HFF-Myc (cell line): ENCODE measurements at places on chromosomes 4 and X.

DNA sequence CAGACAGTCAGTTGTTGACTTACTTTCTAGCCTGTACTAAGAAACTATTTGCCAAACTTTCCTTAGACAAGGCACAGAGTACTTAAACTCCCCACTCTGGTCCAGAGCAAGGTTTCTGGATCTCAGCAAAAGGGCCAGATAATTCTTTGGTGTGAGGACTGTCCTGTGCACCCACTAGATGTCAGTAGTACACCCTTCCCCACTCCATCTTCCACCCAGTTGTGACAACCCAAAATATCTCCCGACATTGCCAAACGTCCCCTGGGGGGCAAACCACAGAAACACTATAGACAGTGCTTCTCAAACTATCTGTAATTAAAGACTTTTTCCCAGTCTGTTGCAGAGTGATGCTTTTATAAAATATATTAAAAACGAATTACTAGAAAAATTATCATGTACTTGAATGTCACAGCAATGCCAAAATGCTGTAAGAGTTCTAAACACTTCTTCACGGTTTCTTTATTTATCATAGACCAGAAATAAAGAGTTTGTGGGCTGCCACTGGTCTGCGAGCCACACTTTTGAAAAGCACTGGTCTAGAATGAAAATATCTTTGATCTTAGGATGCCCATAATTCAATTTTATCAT lies 203.5 kb downstream of the PRDM5 start:
- no peak for DNase-seq

DNA sequence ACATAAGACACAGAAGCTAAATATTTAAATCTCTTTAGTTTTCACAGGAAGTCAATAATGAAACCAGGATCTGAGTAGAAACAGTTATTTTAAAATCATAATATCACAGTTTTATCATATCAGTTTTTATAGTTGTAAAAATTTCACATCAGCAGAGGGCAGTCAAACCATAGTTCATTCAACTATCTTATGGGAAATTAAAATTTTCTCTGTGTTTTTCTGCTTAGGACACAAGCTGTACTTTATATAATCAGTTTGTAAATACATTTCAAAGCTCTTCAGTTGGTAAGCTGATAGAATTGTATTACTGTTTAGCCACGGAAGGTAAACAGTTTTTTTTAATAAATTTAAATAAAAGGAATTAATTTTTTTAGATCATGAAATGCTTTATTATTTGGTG lies 204.8 kb upstream of the NUDT6 start:
- DNase-seq, result no peak

DNA sequence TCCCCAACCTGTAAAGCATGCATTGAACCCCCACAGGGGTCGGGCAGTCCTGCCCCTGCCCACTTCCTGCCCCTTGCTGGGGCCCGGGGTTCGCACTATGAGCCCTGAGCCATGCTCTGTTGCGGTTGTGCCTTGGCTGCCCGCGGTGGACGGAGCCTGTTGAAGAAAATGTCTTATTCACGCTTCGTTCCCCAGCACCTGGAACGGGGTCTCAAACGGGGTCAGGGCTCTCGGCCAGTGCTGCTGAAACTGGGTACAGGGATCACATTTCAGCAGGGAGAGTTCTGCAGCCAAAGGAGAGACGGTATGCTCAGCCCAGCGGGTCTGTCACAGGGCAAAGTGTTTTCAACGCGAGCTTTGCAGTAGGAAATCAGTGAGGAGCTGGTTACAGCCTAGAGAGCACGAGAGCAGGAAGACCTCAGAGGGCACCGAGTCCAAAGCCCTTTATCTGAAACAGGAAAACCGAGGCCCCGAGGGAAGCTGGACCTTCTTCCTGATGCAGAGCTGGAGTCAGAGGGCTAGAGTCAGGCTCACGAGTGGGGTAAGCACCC lies 46.3 kb upstream of the AFAP1 start:
- no peak for DNase-seq

GRCh38 chrX:71118032-71118984 lies at the start of gene MED12:
Gene MED12 (plus strand): TSS chrX:71118596. CDS start chrX:71118755, 159 bp downstream.
- peak; percentile 35 for DNase-seq

DNA sequence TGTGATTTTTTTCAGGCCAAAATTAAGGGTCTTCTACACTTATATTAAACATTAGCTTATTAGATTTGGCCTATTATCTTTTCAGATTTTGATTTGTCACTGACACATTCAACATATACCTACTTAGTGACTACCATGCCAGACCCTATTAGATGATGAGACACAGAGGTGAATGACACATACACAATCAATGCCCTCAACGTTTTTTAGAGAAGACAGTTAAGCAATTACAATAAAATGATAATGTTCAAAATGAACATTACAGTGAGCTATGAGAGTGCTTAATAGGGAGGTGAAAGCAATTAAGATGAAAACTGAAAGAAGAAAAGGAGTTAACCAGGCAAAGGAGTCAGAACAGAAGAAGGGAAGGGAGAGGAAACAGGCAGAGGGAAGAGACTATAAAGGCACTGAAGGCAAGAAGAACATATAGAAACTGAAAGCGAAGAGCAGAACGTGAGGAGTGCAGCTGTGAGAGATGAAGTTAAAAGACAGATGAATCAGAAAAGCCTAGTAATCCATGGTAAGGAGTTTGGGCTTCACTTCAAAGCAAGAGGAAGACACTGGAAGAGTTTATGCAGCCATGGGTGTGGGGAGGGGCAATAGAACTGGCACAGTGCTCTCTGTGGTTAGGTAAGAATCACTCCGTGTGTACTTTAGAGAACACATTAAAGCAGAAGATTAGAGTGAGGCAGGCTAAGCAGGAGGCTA lies 119.0 kb downstream of the REELD1 start:
- peak; percentile 41 for DNase-seq

DNA sequence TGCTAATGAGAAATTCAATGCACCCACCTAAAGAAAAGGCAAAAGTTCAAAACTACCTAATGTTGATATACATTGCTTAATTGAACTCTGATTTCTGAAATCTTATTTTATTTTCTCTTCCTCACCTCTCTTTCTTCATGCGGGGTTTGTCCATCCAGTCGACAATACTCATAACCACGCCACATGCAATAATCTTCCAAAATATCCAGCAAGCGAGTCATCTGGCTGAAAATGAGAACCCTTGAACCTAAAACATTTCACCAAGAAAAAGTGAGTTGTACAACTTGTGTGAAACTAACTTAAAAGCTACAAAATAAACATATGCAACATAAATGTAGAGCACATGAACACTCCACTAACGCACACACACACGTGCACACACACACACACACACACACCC lies 26.7 kb downstream of the SMARCA1 start:
- DNase-seq, result no peak

DNA sequence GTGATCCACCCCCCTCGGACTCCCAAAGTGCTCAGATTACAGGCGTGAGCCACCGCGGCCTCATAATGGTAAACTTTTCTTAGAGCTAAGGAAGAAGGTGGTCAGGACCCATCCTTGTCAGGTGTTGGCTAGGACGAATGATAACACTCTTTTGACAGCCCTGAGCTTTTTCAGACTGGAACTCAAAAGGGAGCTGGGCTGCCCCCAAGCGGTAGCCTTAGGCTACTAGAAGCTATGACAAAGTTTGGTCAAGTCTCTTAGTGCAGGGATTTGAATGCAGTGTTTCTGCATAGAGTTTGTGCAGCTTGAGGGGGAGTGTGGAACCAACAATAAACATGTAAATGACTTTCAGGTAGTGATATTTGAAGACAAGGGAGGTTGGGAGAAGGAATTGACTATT lies 11.8 kb upstream of the HSD17B10 start:
- no peak for DNase-seq

DNA sequence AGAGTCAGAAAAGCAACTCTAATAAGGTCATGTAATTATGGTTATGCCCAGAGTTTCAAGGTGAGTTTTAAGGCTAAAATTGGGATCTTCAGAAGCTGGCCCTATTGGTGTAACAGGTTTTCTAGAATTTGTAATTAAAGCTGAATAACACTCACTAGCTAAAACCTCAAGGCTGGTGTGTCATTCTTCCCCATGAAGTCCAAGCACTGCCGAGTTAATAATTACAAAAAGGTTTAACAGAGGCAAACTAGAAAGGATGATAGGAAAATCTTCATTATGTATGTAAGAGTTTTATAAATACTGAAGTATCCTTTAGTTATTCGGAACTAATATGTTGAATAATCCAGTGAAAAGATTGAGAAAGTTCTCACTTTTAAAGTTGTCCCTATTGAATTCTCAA lies 34.3 kb downstream of the MXRA5 start:
- no peak for DNase-seq

DNA sequence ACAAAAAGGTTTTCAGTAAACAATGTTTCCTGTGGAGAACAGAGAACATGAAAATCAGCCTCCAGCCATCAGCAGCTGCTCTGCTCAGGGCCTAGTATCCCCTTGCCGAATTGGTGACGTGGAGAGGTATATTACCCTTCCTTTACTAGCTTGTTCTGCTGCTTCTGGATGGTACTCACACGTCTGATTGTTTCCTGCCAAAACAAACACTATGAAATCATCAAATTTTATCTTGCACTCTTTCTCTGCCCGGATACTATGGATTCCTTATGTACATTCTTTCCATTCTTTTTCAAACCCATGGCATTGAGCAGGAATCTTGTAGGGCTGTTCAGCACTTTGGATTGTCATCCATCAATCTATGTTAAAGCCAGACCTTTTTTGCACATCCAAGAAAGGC lies 18.8 kb upstream of the METAP1 start:
- no peak for DNase-seq

DNA sequence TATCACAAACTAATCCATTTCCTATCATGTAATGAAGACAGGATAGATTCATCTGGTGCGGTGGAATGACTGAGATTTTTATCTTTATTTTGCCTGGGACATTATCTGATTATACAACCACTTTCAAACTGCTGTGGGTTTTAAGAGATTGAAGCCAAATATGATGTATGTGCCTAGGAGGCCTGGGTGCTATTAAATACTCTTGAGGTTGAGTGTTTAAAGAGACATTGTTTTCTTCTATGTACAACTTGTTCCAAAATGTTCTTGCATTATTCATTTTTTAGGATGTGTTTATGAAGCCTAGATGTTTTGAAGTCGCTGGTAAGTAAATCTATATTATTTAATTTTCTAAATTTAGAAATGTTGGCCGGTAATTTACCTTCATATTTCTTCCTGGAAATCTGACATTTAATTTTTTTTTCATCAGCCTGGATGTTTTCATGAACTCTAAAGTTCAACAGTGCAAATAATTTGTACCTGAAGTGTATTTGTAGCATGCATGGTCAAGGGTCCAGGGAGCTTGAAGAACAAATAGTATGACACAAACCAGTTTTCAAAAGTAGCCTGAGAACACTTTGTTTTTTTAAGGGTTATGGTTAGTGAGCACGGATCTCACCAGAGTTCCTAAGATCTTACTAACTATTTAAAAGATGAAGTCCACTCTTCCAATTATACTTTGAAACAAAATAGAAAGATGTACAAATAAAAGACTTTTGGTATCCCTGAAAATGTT lies 72.8 kb upstream of the ATP8A1 start:
- no peak for DNase-seq

DNA sequence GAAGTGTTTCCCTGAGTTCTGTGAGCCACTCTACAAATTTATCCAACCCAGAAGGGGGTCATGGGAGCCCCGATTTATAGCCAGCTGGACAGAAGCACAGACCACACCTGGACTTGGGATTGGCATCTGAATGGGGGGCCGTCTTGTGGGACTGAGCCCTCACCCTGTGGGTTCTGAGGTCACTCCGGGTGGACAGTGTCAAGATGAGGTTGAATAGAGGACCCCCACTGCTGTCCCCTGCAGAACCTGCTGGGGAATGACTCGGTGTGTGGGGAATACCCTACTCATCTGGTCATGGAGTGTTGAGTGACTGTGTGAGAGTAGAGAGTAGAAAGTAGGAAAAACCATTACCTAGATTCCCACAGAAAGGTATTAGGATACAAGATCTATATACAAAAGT lies 67.5 kb downstream of the ZFYVE28 start:
- no peak for DNase-seq

DNA sequence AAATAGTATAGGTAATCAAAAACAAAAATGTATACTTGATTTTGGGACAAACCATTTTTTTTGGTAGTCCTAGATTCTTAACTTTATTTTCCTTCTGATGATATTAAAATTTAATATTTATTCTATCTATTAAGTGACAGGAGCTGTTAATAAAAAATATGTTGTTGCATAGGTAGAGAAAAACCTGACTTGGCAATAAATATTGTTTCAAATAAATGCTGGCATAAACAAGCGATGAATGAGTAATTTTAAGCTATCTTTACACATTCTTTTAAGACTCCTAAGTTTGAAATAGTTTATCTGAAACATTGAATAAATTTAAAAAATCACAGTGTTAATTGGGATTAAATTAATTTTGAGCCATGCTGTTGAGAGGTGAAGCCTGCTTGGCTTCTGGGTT lies 114.6 kb downstream of the GC start:
- no peak for DNase-seq

GRCh38 chr4:152559641-152560040 lies 23.7 kb upstream of the FBXW7 start:
- DNase-seq, result no peak

DNA sequence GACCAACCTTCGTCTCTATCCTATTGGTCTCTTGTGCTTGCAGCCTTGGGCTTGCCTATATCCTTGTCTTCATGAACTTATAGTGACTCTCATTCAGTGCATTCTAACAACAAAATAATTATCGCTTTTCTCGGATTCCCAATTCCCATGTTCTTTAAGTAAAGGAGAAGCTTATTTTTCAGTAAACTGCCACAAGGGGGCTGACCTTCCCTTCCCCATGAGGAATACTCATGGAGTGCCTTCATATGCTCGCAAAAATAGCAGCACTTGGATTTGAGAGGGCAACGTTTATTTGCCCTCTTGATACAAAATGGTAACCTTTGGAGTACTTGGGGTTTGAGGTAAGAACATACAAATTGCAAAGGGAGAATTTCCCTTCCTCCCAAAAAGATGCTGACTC lies 183.2 kb upstream of the TENT5D start:
- DNase-seq, result no peak

DNA sequence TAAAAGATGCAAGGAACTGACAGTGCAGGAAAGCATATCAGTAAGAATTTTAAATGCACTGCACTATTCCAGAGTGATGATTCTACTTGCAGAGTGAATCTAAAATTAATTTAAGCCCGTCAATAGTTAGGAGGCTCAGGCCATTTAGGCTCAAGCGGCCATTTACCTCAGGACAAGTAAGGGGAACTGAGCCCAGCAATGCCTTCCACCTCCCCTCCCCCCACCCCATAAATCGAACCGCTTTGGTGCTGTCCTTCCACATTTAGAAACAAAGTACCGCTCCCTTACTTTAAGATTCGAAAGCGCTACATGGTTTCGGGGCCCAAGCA lies 665 bp downstream of the RBM41 start:
- no peak for DNase-seq

- no peak for DNase-seq
Measured at GRCh38 chrX:130109429-130110378, 593 bp downstream of the ELF4 start.

DNA sequence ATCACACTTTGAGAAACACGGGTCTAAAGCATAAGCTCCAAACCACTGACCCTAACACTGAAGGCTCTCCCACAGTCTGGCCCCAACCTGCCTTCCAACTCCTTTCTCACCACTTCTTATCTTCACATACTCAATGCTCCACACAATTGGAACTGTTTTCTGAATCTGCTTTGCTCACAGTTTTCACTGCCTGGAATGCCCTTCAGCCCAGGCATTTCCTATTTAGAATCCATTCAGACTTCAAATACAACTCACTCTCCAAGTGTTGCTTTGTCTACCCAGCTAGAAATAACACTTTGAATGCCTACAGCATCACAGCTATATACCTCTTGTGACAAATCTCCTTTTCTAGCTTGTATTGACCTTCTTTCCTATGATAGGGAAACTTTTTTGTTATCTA lies 10.2 kb downstream of the OTUD4 start:
- no peak for DNase-seq
